Activated naive CD8-positive, alpha-beta T cell treated with anti-CD3 and anti-CD28 coated beads, Interleukin-2, amount 50 U/mL, for 16 hours (primary cell): ENCODE measurements at places on chromosomes 2 and 18.

DNA sequence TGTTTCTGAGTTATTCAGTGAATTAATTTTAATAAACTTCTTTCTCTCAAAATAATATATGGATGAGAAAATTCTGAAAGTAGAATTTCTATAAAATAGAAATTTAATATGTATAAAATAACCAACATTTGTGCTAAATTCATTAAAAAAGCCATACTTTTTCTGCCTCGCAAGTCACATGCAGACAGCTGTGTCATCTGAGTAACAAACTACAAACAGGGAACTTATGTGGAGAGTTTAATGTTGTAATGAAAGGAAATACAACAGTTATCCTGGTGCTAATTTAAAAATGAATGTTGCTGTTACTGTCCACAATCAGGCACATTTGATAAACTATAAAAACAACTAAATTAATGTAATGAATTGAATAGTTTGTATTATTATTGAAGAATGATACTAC is 22.2 kb downstream of the RMDN2 start:
- DNase-seq: no peak

DNA sequence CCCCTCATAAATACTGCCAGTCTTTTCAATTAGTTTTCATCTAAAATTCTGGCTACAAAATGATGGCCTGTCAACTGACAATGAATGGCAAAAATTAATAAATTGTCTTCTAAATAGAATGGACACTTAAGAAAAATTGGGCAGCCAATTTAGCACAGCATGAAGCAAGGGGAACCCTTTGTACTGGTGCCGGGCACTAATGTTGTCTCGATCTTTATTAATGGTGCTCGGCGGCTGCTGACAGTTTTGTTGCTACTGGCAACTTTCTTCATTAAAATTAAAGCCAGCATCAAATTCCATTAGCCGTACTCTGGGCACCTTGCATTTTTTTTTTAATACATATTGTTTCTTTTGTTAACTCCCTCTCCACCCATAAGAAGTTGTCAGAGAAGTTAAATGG is 309.3 kb downstream of the GBX2 start:
- no peak for DNase-seq

DNA sequence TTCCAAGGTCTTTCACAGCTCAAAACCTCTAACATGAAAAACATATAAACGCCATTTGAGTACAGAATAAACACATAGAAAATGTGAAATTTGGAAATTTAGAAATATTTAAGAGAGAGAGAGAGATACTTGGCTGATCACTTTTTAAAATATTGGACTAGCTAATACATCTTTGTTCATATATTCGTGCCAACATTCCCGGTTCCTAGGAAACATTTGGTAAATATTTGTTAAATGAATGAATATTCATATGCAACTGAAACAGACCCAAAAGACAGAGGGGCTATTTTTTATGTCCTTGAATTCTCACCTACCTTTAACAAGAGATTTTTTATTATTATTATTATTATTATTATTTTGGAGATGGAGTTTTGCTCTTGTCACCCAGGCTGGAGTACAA is 8.3 kb upstream of the COLEC12 start:
- no peak for DNase-seq

DNA sequence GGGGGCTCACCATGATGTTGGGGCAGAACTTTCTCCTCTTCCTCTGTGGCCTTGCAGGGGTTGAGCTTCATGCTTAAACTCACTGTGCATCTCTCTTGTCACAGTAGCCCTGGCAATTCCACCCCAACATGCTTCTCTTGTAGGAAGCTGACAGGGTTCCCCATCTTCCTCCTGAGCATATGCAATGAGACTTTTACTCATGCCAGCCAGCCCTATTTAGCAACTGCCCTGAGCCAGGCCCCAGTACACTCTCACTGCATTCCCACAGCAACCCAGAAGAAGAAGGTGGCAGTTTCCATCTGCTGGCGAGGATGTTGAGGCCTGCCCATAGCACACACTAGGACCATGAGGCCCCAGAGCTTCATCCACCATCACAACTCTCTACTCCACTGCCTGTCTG is 72.2 kb upstream of the TEX51 start:
- DNase-seq: no peak

DNA sequence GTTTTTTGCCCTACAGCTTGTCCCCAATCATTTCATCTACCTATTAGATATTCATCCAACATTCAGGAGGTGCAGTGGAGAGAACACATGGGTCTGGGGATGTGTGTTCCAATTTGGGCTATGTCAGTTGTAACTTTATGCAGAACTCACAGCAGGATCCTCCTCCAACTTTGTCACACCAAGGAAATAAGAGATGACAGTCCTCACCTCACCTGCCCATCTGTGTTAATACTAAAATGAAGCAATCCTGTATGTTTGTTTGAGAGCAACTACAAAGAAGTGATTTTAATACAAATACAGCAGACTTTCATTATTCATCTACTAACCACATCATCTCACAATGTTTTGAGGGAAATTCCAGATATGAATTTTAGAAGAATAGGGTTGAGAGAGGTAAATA is 126.7 kb downstream of the ARHGAP15 start:
- DNase-seq: no peak

GRCh38 chr2:158197940-158198339 is 96.3 kb downstream of the UPP2 start:
- no peak for DNase-seq

- no peak for DNase-seq
Observed at GRCh38 chr2:40480073-40480472, 28.2 kb upstream of the SLC8A1 start.

GRCh38 chr2:86788165-86788564 is 2.5 kb downstream of the CD8A start:
- DNase-seq: no peak

DNA sequence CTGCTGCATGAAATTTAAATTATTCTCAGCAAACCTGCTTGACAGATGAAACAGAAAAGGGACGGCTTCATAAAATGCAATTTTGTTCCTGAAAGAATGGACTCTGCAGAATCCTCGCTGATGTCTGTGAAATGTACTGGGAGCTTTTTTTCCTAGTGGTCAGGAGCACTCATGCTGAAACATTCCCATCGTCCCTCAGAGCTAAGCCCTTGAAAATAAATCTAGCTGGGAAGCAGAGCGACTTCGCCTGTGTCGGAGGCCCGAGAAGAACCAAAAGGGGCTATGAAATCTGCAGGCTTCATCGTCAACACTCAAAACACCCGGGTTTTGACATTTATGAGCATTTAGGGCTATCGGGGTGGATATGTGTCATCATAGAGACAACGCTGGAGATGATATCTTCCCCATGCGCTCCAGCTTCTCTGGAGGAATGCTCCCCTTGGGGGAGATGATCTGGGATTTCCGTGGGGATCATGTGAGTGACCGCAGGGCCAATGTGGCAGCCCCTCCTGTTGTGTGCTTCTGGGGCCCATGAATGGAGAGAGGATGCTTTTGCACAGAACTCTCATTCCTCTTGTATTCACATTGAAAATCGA is 182.3 kb downstream of the KLHL29 start:
- DNase-seq: no peak

- no peak for DNase-seq
Observed at GRCh38 chr2:174086708-174087107, 121.5 kb upstream of the SP3 start.

GRCh38 chr2:67812682-67813081 is 250.1 kb downstream of the C1D start:
- DNase-seq: no peak

GRCh38 chr18:4352746-4353551 is 102.2 kb downstream of the DLGAP1 start:
- no peak for DNase-seq

DNA sequence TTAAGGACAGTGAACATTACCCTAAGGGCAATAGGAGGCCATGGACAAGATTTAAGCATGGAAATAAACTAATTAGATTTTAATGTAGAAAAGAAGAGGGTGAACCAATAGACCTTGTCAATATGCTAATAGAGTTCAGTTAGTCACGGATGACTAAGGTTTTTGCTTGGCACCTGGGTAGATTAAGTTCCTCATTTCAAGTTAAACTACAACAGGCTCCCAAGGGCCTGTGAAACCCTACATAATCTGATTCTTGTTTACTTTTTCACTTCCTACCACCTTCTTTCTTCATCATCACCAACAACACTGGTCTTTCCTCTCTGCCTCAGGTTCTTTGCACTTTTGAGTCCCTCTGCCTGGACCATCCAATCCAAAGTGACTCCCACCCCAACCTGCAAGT is 14.8 kb downstream of the SP110 start:
- DNase-seq: no peak

DNA sequence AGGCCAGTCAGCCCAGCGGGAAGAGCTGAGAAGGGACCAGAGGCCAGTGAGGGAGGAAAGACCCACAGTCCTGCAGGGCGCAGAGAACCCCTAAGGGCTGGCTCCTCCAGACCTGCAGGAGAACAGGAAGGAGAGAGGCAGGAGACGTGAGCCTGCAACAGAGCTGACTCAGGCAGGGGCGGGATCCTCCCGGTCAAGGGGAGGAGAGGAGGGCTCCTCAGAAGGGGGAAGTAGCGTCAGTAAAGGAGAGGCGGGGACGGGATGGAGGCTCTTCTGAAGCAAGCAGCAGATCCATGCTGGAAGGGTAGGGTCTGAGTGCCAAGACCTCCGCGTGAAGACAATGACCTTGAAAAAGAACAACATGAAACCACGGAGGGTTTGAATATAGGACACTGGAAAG is 50.8 kb downstream of the TRABD2A start:
- DNase-seq: no peak

GRCh38 chr2:150944315-150944714 is 317.3 kb downstream of the RBM43 start:
- DNase-seq: no peak

- DNase-seq: no peak
Observed at GRCh38 chr2:143726151-143726845, 597.1 kb downstream of the ARHGAP15 start.

- no peak for DNase-seq
Observed at GRCh38 chr2:85012431-85012830, 41.5 kb downstream of the KCMF1 start.

DNA sequence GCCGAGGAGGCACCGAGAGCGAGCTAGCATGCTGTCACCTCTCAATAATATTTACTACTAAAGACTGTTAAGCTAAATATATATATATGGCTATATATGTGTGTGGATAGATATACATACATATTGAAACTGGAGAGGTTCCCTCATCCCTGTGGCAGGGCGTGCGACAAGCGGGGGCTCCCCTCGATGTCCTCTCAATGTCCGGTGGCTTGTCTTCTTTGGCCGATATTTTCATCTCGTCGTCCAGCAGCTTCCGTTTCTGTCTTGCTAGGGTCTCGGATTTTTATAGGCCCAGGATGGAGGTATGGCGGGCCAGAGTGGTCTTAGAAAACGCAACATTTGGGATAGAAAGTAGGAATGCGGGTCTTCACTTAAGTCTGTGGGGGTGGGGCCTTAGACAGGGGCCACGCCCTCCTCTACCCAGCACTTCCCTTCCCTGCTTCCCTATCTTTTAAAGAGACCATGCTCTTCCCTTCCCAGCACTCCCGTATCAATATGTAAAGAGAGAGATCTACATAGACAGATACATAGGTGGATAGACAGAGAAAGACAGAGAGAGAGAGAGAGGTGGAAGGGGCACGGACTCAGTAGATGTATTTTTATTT is 866.8 kb downstream of the DSC3 start:
- no peak for DNase-seq

DNA sequence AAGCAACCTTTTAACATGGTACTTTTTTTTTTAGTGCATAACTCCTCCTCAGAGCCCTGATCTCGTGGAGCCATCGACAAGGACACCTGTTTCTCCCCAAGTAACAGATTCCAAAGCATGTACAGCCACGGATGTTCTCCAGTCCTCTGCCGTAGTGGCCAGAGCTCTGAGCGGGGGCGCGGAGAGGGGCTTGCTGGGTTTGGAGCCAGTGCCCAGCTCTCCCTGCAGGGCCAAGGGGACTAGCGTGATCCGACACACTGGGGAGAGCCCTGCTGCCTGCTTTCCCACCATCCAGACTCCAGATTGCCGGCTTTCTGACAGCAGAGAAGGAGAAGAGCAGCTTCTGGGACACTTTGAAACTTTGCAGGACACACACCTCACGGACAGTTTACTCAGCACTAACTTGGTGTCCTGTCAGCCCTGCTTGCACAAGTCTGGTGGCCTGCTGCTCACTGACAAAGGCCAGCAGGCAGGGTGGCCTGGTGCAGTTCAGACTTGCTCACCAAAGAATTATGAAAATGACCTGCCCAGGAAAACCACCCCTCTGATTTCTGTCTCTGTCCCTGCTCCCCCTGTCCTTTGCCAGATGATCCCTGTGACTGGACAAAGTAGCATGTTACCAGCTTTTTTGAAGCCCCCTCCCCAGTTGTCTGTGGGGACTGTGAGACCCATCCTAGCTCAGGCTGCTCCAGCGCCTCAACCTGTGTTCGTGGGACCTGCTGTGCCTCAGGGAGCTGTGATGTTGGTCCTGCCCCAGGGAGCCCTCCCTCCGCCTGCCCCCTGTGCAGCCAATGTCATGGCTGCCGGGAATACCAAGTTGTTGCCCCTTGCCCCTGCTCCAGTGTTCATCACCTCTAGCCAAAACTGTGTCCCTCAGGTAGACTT is 4.5 kb downstream of the KLF11 start:
- DNase-seq: no peak

GRCh38 chr2:171104379-171104778 is 56.3 kb downstream of the TLK1 start:
- no peak for DNase-seq

DNA sequence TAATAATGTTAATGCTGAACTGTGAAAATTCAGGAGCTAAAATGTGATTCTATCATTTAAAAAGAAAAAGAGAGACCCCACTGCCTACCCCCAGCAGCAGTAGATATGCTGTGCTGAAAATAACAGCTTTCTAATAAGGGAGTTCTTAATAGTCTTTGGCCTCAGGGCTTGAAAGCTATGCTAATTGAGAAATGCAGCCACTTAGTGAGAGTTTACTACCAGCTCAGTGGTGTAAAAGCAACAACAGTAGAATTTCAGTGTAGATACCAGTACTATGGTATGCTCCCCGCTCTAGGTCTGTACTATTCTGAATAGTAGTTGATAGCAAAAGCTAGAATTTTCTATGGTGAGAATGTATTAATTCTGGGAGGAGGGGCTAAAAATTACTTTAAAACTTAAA is 303.1 kb upstream of the VWC2L start:
- no peak for DNase-seq

DNA sequence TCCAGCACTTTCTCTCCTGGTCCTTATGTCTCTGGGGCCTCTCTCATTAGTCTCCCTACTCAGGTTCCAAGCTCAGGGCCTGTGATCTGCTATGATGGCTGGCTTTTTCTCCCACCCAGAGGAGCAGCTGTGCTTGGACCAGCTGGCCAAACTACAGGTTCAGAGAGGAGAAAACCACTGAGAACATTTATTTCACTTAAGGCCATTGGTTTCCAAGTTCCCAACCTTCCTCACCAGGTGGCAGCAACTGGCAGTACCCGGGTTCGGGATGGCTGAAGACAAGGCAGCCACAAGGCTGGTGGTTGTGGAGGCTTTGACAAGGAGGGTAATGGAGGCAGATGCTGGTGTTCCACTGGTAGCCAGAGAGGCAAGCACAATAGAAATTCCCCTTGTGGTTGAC is 29.9 kb upstream of the SELENOI start:
- no peak for DNase-seq
